Frontal cortex (tissue), 4 donors: ENCODE measurements at places on chromosomes 6 and 20.

- DNase-seq = no peak
Observed at GRCh38 chr6:139324301-139324555, 32.4 kb upstream of the TXLNB start.

GRCh38 chr6:41256383-41256782 is 28.2 kb downstream of the TREML4 start:
- no peak for DNase-seq

GRCh38 chr6:165486183-165487137 is 176.6 kb downstream of the PDE10A start:
- DNase-seq = no peak

DNA sequence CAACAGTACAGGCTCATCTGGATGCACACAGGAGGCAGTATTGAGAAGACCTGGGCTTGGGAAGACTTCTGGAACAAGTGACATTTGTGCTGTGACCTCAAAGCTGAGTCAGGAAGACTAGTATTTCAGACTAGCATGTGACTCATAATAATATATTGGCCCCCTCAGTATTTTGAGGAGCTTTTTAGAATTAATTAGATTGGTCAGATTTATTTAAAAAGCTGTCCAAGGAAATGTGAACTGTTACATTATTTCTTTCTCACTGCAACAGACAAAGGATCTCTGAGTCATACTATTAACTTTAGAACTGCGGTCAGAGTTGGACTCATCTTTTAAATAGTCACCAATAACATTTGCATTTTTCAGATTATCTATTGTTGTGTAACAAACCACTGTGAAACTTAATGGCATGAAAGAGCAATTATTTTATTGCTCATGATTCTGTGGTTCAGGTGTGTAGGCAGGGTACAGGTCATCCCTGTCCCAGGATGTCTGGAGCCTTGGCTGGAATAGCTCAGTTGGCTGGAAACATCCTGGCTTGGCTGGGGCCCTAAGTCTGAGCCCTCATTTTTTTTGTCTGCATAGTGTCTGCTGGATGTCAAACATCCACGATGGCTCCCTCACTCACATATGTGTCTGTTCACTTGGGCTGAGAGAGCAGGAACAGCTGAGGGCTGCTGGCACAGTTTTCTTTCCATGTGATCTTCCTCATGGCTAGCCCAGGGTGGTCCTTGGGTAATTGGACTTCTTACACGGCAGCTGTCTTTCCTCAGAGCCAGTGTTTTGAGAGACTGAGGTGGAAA is 46.9 kb downstream of the MAP3K4 start:
- DNase-seq = no peak

GRCh38 chr6:156928972-156929371 is 151.8 kb downstream of the ARID1B start:
- DNase-seq = no peak

GRCh38 chr20:59291740-59292383 is 8.5 kb upstream of the EDN3 start:
- no peak for DNase-seq

DNA sequence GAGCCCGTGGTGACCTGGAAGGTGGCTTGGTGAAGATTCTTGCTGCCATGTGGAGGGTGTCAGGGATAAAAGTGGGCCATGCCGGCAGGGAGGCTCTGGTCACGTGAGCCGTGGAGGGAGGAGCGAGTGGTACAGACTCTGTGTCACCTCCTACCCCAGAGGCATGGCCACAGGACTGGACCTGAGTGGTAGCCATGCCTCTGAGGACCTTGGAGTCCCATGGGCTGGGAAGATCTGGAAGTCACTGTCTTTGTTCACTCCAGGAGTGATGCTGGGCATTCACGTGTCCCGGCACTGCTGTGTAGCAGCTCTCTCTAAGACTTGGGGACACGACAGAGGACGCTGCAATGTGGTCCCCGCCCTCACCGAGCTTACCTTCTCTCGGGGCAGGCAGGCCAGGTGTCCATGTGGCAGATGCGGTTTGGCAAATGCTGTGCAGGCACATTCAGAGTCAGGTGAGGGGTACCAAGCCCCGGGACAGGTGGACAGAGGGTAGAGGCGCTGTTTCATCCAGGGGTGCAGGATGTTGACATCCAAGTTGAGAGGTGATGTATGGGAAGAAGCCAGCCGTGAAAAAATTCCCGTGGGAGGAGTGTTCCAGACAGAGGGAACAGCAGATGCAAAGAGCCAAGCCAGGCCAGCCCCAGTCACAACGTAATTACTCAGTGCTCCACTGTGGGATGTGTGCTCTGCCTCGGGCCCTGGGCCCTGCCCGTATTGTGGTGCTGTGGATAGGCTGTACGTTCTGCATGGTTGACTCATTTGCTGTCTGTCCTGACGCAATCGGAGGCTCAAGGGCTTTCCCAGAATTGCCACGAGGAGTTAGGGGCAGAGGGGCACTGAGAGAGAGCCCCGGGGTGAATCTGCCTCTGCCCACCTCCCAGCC is 307.8 kb downstream of the TAF4 start:
- DNase-seq = no peak

DNA sequence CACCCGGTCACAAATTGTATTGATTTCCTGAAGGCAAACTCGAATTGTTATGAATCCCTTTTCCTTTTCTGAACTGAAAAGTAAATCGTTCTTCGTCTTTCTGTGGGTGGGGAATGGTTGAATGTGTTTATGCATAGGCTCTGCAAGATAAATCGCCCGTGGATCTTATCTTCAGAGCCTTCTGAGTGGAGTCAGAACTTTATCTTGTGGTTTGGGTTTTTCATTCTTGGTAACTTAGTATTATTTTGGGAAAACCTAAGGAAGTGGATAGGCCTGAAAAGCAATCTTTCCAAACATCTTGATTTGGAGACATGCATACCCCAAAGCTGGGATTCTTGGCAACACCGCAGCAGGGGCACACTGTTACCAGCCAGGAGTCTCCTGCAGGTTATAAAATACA is 122.4 kb downstream of the MAP3K7 start:
- no peak for DNase-seq

DNA sequence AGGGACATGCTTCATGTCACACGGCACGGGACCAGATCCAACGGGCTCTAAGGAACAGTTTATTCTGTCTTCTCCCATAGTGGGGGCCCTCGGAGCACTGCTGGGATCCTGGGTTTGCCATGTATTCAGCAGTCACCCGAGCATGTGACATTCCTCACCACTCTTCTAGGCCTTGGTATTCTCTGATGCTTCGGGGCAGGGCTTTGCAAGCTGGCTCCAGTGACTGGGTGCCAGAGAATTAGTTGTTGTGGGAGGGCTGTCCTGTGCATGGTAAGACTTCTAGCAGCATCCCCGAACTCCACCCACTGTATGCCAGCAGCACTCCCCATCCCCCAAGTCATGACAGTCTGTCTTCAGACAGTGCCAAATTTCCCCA is 5.4 kb downstream of the CCN5 start:
- DNase-seq = peak; percentile 61

DNA sequence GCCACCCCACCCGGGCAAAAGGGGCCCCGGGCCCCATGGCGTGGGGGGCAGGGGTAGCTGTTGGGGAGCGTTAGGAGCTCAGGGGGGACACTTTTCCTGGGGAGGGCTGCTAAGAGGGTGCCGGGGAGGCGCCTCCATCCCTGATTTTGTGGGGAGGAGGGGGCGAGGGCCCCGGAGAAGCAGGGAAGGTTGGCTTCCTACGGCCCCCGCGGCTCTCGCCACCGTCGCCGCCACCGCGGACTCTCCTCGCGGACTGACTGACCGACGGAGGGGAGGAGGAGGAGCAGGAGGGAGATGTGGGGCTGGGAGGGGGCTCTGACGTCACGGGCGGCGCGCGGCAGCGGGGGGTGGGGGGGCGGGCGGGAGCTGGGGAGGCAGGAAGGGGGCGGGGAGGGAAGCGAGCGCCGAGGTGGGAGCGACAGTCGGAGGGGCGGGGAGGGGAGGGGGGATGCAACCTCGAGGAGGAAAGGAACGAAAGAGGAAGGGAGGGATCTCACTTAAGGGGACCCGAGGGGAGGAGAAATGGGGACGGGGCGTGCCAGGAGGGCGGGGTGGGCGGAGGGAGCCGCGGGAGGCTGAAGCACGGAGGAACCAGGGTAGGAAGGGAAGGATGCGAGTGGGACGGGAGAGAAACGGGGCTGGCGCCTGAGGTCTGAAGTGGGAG is 5.1 kb downstream of the GABBR1 start:
- peak; percentile 85 for DNase-seq

- no peak for DNase-seq
Observed at GRCh38 chr6:98452685-98453084, 381.7 kb upstream of the POU3F2 start.

DNA sequence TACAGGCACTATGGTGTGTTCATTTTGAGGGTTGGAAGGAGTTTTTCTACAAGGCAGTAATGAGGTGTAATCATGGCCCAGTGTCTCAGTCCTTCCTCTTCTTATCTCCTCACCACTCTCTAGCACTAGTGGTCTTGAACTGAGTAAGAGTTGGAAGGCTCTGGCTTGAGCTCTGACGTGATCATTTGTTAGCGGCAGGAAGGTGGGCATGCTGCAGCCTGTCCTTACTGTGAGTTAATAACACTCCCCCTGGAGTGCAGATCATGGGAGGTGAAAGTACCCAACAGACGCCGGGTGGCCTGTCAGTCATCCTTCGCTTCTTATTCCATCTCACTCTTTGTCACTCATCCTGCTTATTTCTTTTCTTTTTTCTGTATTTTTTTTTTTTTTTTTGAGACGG is 356.9 kb downstream of the CDKAL1 start:
- no peak for DNase-seq

GRCh38 chr6:85660181-85660611 is 17.5 kb upstream of the SYNCRIP start:
- no peak for DNase-seq

- no peak for DNase-seq
Observed at GRCh38 chr6:89965441-89966227, 71.4 kb downstream of the GJA10 start.

DNA sequence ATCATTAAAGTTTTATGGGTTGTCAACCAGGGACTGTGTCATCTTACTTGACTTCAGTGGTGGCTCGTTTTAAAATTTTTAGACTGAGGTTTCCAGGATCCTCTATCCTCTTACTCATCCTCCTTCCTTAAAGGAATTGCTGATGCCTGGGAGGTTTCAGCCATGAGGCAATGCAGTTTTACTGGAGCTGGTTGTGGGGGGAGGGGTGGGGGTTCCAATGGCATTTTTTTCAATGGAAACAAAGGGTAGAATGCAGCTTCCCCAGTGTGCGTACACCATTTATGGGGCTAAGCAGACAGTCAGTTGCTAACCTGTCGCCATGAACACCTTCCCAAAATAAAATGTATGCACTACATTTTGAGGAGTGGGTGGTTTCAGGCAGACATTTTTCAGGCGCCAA is 88.0 kb downstream of the METTL24 start:
- no peak for DNase-seq

DNA sequence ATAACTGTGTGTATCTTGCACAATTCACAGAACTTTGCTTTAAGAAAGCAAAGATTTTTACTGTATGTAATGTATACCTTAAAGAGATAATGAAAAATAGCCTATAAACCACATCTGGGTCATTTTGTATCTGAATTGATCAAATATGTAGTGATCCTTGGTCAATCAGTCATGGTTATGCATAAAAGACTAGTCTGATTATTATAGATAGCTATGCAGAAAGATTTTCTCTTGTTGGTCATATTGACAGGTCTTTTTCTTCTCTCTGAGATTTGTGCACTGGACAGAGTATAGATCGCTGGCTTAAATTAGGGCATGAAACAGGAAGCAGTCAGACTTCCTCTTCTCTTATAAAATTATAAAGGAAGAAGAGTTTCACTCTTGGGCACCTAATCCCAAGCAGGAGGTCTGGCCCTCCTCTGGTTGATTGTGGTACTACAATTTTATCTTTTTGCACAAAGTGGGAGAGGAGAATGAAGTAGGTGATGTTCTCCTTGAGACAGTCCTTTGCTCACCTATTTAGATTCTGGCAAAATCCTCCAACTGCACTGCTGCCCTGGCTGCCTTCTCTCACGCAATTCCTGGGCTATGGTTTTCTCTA is 380.9 kb upstream of the RGS17 start:
- DNase-seq = peak; percentile 1

- DNase-seq = no peak
Observed at GRCh38 chr6:43310624-43311023, 2.0 kb upstream of the CRIP3 start.

DNA sequence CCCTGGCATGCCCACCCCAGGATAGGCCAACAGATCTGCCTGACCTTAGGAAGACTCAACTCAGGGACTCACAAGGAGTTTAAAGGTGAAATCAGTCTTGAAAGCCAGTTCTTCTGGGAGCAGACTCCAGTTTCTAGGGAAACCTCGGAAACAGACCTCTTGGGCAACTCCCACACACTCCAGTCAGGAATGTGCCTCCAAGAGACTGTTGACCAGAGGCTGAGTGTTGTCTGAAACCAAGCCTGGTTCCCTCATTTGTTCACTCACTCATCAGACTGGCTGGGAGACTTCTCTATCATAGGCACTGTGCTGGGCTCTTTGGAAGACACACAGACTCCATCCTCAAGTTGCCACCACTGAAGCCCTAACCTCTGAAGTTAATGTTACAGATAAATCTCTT is 1.8 kb downstream of the TREM1 start:
- DNase-seq = no peak

DNA sequence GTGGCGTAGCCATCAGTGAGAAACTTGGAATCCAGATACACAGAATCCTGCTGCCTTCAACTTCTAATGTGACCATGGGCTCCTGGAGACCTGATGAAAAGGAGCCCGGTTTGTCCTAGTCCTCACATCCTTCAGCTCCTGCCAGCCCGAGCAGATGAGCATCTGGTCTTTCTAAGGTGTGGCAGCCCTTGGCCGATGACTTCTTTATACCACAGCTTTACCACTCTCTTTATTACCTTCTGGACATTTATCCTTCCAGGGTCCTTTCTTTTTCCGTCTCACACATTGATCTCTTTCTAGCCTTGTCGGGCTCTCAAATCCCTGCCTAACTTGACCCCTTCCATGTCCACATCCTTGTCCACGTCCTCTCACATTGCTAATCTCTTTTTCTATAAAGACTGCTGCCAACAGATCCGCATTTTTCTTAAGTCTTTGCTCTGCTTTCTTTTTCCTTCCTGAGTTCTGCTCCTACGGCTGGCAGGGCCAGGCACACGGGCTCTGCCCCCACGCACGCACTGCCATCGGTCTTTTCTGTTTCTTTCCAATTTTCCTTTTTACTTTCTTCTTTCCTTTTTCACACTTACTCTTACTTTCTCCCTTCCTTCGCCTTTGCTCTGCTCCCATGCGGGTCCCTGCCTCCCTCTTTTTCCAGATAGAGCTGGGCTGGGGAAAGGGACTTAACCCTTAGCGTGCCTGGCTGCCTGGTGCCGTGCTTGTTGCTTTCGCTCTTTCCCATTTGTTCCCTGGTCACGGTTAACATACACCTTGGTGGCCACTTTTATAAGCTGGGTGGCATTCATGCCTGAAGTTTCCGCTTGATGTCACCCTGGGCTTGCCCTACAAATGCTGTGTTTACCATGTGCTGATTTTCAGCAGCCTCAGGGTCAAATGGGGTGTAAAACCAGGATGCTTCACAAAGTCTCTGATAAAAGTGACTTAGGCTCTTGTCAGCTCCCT is 9.4 kb upstream of the GMPR start:
- no peak for DNase-seq

GRCh38 chr20:44405257-44405656 is 49.8 kb downstream of the HNF4A start:
- no peak for DNase-seq

DNA sequence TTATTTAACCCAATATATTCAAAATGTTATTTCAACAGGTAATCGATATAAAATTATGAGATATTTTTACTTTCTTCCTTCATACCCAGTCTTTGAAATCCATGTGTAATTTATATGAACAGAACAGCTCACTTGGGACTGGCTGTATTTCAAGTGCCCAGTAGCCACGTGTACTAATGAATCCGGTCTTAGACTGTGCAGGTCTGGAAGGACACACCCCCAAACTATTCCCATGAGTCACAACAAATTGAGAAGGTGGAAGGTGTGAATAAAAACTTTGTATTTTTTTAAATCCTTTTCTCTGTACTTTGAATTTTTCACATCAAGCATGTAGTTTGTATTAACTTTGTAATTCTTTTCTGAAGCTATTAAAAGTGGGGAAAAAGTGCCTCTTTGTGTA is 2.8 kb downstream of the UNC5CL start:
- no peak for DNase-seq
